ENCODE measurements at places on chromosomes 12 and 14.
A peak's percentile ranks its signal among the peaks of the same experiment; 100 is the strongest.

DNA sequence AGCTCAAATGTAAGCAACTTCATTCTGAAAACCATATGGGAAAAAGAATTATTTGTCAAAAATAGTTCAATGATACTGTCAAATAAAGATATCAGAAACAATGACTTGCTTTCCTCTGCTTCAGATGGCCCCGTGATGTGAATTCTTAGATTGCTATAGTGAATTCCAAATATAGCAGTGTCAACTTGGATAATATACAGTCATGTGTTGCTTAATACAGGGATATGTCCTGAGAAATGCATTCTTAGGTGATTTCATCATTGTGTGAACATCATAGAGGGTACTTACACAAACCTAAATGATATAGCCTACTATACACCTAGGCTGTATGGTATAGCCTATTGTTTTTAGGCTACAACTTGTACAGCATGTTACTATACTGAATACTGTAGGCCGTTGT, 108.7 kb upstream of the MIS18BP1 start:
- DNase-seq, result no peak

DNA sequence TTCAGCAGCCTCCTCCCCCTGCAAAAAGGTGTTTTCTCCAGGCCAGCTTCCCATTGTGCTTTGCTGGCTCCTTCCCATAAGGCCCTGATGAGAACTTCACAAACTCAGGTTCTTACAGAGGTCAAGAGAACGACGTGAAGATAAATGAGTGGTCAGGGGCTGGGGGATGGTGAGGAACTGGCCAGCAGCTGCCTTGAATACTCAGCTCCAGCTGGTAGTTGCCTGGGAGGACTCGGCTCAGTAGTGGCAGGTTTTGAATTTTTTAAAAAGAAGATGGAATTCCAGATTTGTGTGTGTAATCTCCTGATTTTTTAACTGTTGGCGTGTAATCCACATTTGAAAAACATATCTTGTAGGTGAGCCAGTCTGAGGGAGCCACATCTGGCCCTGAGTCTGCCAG, 5.9 kb downstream of the DDX55 start:
- no peak for DNase-seq

DNA sequence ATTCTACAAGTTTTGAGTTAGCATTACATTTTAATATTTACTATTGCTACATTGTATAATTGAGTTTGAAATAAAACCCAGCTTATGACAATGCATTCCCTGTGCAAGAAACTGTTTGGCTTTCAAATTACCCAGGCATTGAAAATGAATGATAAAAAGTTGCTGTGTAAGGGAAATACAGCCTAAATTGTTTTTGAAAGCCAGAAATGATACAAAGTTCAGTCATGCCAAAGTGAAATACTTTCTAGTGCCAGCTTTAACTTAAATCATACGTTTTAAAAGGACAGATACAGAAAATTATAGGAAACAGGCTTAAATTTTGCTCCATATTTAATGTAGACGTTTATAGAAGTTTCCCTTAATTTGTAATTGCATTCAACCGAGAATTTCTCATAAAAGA, 2.8 kb downstream of the MGAT2 start:
- no peak for DNase-seq

DNA sequence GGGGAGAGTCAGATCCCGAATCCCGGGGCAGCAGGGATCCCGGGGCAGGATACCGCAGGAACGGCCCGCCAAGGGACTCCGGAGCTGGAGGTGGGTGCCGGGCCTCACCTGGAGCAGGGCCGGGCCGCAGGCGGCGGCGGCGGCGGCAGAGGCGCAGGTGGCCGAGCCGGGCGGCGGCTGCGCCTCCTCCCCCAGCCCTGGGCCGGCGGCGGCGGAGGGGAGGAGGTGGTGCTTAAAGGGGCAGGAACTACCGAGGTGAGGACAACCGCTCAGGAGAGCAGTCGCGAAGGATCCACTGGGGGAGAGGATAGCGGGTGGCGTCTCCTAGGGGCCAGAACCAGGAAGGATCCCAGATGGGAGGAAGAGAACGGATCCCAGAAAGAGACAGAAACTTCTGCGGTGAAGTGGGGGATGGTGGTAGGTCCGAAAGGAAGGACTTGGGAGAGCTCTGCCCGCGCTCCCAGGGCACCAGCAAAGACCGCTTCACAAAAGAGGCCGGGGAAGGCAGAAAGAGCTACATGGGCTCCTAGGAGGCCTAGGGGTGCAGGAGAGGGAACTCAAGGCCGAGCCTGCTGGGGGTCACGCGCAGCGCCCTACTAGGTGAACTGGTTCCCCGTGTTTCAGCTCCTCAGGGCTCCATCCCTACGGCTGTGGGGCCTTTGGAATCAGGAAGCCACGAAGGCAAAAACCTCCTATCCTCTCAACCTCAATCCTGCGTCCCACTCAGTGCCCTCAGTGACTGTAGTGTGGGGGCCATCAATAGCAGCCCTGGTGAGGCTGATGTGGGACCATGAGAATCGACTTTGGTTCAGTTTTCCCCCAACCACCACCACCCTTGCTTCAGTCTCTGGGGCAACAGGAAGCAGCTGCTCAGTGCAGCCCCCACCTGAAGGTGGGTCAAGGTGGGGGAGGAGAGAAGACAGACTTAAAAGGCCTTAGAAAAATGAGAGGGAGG, 5.0 kb upstream of the BAZ2A start:
- peak; percentile 57 for DNase-seq

- DNase-seq, result no peak
Measured at GRCh38 chr12:91361864-91362263, 179.2 kb upstream of the DCN start.

DNA sequence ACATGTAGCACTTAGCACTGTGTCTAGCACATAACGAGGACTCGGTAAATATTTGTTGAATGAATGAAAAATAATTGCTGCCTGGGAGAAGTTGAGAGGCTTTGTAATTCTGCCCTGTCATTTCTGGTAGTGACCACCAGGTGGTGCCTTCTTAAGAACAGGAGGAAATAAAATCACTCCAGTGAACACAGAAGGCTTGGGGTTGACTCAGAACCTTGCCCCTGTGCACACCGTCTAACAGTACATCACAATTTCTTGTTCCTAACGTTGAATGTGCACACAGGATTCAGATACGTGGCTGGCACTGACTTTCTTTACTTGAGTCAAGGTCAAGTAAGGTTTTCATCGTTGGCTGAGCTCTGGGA, 91.8 kb downstream of the RGS6 start:
- no peak for DNase-seq

- DNase-seq, result no peak
Measured at GRCh38 chr12:112236386-112236785, 111.0 kb downstream of the TRAFD1 start.

- no peak for DNase-seq
Measured at GRCh38 chr12:5616854-5617253, 184.9 kb downstream of the NTF3 start.

GRCh38 chr14:22271838-22272799, 316.9 kb downstream of the DAD1 start:
- no peak for DNase-seq

DNA sequence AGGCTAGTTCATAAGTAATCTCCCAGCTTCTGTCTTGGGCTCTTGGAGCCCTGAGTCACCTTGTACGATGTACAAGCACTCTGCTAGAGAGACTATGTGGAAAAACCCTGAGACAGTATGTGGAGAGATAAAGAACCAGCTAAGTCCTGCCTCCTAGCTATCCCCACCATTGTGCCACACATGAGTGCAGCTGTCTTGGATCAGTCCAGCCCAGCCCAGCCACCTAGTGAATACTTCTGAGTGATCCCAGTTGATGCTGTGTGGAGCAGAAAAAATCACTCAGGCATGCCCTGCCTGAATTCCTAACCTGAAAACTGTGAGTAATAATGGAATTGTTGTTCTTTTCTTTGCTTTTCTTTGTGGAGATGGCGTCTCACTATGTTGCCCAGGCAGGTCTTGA, 5.1 kb upstream of the SERPINA6 start:
- no peak for DNase-seq

GRCh38 chr12:54419088-54419887, at the start of gene ITGA5:
Gene ITGA5 (minus strand): TSS chr12:54419266. CDS start chr12:54419198, 68 bp downstream.
- DNase-seq, result no peak

DNA sequence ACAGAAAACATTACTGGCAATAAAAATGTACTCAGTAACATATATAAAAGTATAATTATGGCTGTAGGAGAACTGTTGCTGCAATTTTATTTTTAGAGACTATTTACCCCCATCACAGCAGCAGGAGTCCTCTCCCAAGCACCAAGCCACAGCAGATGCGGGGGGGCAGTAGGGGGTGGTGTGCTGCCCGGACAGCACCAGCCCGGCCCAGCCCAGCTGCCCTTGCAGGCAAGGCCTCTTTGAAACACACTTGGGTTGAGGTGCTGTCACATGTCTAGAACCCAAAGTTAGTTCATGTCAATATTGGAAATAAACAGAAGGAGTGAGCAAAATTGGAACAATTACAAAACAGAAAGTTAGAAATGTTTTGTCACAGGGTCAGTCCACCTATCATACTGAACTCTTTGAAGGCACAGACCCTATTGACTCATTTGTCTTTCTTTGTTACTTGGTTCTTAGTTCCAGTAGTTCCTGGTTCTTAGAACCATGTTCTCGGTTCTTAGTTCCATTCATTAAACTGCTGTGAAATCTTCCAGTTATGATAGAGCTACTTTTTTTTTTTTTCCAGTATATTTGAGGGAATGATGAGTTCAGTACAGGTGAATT, 22.7 kb downstream of the CCNK start:
- no peak for DNase-seq

GRCh38 chr12:31783996-31784645, 55.3 kb upstream of the AMN1 start:
- DNase-seq, result peak; percentile 92

DNA sequence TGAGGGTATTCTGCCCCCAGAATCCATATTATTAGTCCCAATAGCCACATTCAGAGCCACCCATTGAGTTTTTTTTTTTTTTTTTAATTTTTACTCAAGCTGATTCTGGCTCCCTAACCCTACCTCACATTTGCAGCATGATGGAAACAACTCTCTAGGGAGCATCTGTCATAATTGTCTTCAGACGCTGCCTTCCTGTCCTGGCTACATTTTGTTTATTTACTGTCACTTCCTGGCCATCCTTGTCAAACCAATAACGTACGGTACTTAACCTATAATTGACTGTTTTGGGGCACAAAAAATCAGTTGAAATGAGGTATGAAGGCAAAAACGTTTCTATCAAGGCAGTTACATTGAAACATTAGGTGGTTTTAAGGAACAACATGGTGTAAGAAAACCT, 2.1 kb downstream of the GLIPR1 start:
- DNase-seq, result no peak

DNA sequence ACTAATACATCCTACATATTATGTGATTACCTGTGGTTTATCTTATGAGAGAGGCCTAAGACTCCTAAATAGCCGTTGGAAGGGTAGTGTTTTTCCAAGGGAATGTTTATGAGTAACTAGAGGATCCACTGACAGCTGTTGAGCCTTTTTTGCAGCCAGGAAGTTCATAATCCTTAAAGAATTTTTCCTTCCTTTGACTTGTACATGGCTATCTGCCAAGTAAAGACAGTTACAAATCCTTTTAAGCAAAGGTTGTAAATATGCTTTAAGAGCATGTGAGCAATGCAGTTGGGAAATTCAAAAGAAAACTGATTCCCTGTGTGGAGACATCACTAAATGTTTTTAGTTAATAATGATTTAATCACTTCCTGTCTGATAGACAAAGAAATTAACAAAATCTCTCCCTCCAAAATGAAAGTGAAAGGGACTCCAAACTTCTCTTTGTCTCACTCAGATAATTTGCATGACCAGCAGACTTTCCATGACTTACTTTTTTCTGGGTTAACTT, 333.8 kb downstream of the PDZRN4 start:
- peak; percentile 27 for DNase-seq

DNA sequence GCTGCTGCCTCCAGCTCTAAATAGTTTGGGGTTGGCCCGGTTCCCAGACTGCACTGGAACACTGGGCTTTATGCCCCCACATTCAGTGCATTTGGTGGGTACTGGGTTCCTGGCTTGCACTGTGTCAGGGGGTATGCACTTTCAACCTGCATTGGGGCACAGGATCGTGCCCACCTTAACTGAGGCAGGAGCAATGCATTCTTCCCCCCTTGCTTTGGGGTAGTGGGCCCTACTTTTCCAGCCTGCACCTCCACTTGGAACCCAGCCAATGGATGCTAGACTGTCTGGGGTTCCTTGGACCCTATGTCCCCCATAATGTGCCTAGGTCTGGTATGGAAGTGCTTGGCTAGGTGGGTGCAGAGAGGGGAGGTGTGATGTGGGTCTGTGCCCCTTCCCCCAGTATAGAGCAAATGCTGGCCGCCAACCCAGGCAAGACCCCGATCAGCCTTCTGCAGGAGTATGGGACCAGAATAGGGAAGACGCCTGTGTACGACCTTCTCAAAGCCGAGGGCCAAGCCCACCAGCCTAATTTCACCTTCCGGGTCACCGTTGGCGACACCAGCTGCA, 615 bp downstream of the TARBP2 start:
- DNase-seq, result no peak

DNA sequence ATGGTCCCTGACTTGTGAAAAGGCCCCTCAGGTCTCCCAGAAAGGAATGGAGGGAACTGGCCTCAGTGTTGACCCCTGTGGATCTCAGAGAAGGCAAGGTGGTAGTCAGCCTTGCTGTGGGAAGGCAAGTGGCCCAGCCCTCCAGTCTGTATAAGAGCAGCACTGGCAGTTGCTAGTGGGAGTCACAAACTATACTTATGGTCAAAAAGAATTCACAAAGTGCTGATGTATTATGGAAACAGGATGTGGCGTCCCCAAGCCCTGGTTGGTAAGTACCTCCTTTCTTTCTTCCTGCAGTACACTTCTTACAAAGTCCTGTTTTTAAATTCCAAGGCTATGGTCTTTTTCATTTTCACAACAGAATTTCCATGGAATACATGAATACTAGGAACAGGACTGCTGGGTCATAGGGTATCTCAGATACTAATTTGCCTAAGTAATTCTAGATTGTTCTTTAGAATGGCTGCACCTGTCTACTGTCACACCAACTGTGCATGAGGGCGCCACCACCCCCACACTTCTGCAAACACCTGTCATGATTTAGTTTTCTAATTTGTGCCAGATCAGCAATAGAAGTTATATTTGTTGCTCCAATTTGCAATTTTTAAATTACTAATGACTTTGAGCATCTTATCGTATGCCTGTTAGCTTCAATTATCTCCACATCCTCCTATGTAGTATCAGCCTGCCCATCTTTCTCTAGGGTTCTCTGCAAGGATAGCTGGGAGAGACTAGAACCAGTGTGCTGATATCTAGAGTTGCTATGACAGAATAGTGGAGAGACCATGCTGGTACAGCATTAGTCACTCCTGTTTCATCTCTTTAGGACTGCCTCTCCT, 40.7 kb upstream of the TMEM263 start:
- no peak for DNase-seq

- no peak for DNase-seq
Measured at GRCh38 chr14:76644855-76645518, 116.3 kb upstream of the VASH1 start.

GRCh38 chr14:59306775-59307174, 118.3 kb downstream of the DAAM1 start:
- no peak for DNase-seq

Data from DMS 273 treated with DMSO at 0.1 percent for 48 hours (cell line).